ENCODE measurements at places on chromosomes 3 and 15.

DNA sequence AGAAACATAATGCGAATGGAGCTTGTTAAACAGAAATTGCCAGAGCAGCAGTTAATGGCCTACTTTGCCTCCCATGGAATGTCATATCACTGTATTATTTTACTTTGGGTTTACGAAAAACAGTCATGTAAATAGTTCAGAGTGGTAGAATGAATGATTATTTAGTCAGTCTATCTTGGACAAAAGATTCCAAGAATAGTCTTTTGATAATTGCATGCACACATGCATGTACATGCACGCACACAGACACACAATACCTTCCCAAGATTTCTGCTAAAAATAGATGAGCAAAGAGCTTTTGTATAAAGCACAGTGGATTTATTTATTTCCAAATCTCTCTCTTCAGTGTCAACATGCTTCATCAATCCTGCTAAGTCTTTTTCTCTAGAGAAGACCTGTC lies 800.7 kb downstream of the DIPK2A start:
- no peak for DNase-seq

DNA sequence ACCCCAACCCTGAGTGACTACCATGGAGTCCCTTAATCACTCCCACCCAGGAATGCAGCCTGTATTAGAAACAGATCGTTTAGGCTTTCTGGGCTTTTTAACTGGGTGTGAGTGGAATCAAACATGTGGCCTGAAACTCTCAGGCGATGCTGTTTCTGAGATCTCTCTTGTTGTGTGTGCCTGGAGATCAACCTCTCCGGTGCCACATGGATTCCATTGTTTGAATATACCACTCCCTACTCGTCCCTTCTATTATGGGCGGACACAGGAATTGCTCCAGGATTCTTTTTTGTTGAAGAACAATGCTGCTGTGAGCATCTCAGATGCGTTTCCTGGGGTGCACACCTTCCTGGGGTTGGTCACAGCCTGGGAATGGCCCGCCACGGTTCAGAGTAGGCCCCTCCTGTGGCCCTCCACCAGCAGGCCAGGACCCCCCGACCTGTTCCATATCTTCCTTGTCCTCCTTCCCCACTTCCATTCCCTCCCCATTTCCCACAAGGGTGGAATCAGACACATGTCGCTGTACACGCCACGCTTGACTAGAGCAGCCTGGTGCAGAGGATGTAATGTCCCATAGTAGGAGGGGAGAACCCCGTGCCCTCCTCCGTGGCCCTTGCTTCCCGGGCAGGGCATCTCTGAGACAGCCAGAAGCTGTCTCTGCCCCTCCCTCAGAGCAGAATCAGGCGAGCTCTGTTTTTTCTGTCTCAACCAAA lies 36.4 kb upstream of the PRR23E start:
- no peak for DNase-seq

DNA sequence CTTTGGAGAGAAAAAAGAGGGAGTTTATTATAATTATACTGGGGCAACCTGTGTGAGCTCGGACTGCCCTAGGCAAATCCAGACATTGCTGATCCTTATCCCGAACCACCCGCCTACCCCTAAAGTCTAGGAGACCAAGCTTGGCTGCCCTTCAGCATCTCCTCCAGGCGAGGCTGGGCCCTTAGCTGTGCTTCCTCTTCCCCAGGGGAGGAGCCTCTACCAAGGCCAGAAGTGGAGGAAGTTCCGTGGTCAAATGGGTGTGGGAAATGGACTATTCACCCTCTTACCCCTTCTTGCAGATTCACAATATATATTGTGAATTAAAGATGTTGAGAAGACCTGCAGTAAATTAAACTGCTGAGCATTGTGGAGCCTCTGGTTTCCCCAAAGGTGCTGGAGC lies 158.3 kb upstream of the HES1 start:
- peak; percentile 61 for DNase-seq

- DNase-seq = no peak
These were observed 23.1 kb upstream of the RNU6-1 start for GRCh38 chr15:67862750-67863441.

GRCh38 chr15:90512981-90513380 lies 16.7 kb upstream of the CRTC3 start:
- peak; percentile 72 for DNase-seq

GRCh38 chr3:73449774-73450173 lies 175.0 kb downstream of the PDZRN3 start:
- DNase-seq = no peak

DNA sequence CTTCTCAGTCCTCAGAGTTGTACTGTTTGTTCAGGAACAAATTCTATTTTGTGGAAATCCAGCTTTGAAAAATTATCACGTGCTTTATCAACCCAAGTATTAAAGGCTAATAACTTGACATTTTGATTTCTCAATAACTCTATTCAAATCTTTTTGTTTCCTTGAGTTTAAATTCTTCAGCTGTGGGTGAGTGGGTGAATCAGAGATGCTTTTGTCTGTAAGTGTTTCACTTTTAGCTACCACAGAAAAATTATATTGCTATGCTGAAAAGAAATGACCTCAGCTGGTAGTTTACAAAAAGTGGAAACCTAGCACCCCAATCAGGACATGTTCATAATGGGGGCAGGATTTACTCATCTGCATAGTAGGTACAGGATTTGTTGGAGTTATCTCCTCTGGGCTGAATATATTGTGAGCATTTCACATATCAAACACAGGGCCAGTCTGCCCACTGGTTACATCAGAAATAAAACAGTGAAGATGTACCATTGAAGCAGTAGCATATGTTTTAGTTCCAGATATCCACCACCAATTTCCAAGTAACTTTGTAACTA lies 30.5 kb downstream of the MINDY4B start:
- no peak for DNase-seq

GRCh38 chr3:87200060-87200647 lies 27.0 kb upstream of the CHMP2B start:
- no peak for DNase-seq

DNA sequence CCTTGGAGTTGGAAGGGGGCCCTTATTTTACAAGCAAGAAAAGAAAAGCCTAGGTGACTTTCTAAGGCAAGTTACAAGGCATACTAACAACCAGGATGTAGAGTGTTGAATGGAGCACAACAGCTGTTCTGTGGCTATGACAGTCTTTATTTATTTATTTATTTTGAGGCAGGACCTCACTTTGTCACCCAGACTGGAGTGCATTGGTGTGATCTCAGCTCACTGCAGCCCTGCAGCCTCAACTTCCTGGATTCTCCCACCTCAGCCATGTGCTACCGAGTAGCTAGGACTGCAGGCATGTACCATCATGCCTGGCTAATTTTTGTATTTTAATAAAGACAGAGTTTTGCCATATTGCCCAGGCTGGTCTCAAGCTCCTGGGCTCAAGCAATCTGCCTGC lies 973.4 kb downstream of the ROBO1 start:
- DNase-seq = no peak

DNA sequence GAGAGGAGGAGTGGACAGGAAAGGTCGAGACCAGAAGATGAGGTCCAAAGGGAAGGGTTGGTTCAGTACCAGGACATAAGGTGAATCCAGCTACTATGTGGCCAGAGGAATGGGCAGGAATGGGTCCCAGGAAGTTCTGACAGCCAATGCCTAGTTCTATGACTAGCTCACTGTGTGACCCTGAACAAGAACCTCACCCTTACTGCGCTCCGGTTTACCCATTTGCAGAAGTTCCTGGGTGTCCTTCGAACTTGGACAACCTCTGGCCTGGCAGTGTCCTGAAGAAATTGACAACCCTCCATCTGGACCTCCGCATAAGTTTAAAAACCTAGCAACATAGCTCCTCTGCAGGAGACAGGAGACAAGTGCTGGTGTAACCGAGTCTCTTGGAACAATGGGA lies 12.2 kb upstream of the PSTPIP1 start:
- no peak for DNase-seq

GRCh38 chr3:126538316-126538715 lies 14.4 kb downstream of the CHST13 start:
- no peak for DNase-seq

DNA sequence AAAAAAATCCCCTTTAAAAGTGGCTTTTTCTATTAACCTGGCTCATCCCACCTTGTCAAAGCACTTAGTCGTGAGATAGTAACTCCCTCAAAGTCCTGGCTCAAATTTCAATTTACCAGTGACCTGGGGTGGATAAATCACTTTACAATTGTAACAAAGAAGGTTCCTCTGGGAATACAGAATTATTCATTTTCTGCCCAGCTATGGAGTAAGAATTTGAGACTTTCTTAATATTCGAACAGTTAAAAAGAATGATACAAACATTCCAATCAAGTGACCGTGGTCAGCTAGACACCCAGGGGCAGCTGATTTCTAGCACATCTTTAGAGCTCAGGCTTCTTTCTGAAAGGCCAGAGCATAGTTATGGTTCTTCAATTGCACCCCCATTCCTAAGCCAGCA lies 291.0 kb upstream of the TGFBR2 start:
- DNase-seq = no peak

- DNase-seq = no peak
These were observed 233.5 kb upstream of the ST8SIA2 start for GRCh38 chr15:92159906-92160841.

DNA sequence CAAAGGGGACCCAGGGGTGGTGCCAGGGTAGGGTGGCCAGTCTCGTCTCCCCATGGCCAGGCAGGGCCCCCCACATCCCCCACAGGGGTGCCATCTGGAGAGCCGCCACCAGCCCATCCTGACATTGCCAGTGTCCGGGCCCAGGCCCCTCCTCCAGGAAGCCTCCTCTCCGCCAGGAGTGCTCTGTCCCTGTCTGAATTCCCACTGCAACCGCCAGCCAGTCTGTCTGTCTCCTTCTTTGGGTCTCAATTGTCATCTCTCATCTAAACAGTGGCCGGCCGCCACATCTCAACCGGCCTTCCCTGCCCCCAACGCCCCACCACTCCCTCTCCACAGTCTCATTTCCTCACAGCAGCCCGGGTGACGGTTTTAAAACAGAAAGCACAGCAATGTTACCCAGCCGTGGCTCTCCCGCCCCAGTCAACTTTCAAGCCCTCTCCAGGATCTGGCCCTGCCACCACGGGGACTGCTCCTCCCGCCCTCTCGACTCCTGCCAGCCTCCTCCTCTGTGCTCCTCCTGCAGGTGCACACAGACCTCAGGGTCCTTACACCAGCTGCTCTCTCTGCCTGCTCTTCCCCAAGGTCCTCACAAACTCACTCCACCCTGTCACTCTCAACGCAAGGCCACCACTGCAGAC lies 57.0 kb downstream of the IQSEC1 start:
- peak; percentile 90 for DNase-seq

GRCh38 chr15:45858491-45858890 lies 223.7 kb downstream of the SQOR start:
- DNase-seq = no peak

- peak; percentile 55 for DNase-seq
These were observed 158.7 kb upstream of the SLCO3A1 start for GRCh38 chr15:91694831-91695210.

DNA sequence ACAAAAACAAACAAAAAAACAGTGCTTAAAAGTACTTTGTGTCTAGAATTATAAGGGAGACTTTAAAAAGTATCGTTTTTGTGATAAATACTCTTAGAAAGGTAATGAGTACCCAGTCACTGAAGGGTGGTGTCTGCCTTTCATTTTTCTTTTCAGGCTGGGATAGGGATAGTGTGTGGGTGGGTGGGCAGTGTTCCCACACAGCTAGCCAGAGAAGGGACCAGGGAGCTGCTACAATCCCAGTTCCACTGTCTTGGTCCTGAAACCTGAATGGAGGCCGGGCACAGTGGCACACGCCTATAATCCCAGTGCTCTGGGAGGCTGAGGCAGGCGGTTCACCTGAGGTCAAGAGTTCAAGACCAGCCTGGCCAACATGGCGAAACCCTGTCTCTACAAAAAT lies 2.1 kb downstream of the GK5 start:
- DNase-seq = no peak

DNA sequence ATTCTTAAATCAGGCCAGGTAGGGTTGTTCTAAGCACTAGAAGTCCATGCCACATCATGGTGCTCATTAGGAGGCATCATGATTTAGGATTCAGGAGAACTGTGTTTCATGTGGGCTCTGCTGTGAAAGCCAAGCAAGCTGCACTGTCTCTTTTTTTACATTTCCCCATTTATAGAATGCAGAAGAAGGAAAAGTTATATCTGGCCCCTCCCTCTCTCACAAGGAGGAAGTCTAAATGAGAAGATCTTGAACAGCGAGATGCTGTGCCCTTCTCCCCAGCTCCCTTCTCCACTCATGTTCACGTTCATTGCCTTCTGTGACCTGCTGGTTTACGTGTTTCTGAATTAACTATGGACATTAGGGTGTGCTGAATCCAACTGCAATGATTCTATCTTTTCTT lies 178.5 kb upstream of the RASGRP1 start:
- peak; percentile 50 for DNase-seq

GRCh38 chr3:195895861-195896360 lies 12.4 kb downstream of the TNK2 start:
- DNase-seq = peak; percentile 83

DNA sequence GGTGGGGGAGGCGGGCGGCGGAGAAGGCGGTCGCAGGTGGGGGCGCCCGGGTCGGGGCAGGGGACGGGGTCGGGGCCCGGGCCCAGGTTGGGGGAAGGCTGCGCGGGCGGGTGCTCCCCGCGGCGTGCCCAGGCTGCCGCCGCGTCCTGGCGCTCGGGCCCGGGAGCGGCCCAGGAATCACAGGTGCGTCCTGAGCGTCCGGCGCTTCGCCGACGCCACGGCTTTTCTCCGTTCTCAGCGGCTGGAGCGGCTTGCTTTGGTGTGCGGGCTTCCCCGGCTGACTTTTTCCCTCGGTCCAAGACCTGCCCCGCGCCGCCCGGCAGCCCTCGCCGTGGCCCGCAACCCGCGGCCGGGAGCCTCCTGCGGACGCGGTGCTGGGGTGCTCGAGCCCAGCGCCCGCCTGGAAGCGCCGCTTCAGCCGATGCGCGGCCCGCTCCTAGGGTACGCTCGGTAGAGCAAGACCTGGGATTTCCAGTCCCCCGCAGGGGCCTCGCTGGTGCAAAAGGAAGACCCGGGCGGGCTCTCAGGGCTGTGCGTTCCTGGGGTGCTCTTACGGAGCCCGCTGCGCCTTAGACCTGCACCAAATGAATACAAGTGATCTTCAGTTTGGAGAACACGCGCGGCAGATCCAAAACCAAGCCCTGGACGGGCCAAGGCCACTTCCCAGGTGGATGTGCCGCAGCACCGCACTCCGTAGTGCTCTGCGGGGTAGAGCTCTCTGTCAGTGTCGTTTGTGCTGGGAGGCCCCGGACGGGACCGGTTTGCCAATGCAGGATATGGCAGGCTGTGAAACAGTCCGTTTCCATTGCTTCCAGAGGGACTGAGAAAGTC lies 639 bp downstream of the NIPA1 start:
- peak; percentile 47 for DNase-seq

GRCh38 chr3:134606033-134607025 lies 44.5 kb downstream of the KY start:
- DNase-seq = no peak

- DNase-seq = no peak
These were observed 39.4 kb upstream of the TBL1XR1 start for GRCh38 chr3:177236704-177237103.

- no peak for DNase-seq
These were observed 40.7 kb upstream of the BSN start for GRCh38 chr3:49513494-49514124.

DNA sequence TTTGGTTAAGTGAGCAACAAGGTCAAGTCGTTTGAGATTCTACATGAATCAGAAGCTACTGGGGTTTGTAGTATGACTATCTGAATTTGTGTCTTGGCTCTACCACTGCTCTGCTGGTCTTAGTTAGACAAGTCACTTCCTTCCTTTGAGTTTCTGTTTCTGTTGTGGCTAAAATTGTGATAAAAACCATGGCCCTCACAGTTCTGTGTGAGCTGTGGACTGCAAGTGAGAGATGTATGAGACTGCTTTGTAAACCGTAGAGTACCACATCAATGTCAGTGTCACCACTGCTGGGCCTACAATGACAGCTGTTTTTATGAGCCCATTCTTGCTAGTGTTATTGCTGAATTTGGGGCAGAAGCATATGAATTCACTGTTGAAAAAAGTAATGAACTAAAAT lies 32.7 kb downstream of the RARB start:
- DNase-seq = no peak

- DNase-seq = no peak
These were observed 28.1 kb downstream of the CHST2 start for GRCh38 chr3:143147707-143148106.

Measured in suppressor macrophage (primary cell).